Caco-2 (cell line): ENCODE measurements at places on chromosomes 13 and 19. TPM values are rescaled to one million over a fixed set of nuclear protein-coding genes. Genes with fewer than 3 reads are reported as not detected.
A peak's percentile ranks its signal among the peaks of the same experiment; 100 is the strongest.

DNA sequence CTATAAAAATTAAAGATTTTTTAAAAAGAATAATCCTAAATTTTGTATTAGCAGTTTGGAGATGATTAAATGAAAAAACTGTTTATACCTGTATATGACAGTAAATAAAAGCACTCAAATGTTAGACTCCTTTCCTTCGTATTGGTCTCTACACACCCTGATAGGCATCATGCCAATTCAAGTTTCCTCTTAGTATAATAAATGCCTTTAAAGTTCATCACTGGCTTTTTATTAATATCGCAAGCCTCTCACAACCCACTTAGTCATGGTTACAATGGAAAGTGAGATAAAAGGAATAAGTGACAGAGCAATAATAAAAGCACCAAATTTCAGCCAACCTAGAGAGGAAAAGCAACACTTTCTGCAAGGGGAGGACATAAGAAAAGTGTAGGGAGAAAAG is 102.2 kb downstream of the PIBF1 start:
- no peaks in the 10 kb centered on the region for H3K36me3 ChIP-seq
- H3K27ac ChIP-seq = no peak overlapping the region
- H3K4me3 ChIP-seq = no peak overlapping the region

DNA sequence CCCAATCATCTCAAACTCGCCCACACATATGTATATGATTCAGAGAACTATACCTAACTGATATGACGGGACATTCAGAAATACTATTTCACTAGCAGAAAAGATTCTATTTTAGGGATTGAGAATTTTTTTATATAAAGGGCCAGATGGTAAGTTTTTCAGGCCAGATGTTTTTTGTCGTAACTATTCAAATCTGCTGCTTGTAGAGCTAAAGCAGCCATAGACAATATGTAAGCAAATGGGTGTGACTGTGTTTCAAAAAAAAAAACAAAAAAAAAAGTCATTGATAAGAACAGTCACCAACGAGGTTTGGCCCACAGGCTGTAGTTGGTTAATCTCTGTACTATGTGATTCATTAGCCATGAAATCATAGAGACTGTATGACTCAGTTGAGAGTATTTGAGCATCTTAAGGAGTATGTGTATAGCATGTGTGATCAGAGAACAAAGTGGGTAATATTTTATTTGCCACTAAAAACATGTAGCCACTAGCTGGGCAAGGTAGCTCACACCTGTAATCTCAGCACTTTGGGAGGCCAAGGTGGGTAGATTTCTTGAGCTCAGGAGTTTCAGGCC is 2724.7 kb downstream of the PCDH9 start:
- H3K4me3 ChIP-seq = no peak overlapping the region
- DNase-seq = no peak
- H3K27ac ChIP-seq = no peak overlapping the region
- H3K36me3 ChIP-seq = no peaks in the 10 kb centered on the region

- H3K4me1 ChIP-seq = no peaks in the 10 kb centered on the region
Observed at GRCh38 chr13:94878602-94879165, 166.3 kb upstream of the SOX21 start.

DNA sequence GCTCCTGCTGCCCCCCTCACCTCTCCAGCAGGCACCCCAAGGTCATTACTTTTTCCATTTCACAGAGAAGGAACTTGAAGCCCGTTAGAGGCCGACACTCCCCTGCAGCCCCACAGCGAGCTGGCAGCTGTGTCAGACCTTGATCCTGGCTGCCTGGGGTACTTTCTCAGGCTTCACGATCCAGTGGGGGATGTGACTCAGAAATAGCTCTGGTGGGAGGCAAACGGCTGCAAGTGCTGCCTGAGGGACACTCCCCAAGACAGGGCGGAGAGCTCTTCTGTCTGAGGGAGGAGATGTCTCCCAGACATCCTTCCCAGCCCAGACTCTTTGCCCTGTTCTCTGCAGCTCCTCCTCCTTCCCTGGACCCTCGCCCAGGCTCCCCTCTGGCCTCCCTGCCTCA is 4.8 kb downstream of the TSKS start:
- H3K27me3 ChIP-seq = no peaks in the 10 kb centered on the region
- no peak overlapping the region for H3K27ac ChIP-seq
- no peak for DNase-seq
- H3K4me3 ChIP-seq = no peak overlapping the region

- H3K36me3 ChIP-seq = no peaks in the 10 kb centered on the region
- H3K27ac ChIP-seq = no peak overlapping the region
- H3K4me3 ChIP-seq = no peak overlapping the region
- DNase-seq = no peak
- H3K27me3 ChIP-seq = no peaks in the 10 kb centered on the region
Observed at GRCh38 chr19:18049385-18049784, 37.3 kb downstream of the IL12RB1 start.

DNA sequence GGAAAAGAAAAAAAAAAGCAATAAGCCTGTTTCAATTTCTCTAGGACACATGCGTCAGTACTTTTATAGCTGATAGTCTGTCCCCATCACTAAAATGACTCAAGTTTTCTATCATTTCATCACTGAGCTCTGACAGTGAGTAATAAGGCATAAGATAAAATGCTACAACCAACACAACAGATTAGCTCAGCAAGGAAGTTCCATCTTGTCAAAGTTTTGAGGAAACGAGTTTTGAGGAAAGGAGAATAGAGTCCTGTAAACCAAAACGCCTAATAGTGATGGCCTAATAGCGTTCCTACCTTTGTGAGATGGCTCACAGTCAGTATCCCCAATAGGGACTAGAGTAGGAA is 145.1 kb downstream of the LACC1 start:
- no peaks in the 10 kb centered on the region for H3K27me3 ChIP-seq
- H3K4me3 ChIP-seq = no peak overlapping the region
- H3K36me3 ChIP-seq = no peaks in the 10 kb centered on the region
- H3K4me1 ChIP-seq = peaks cover 9% of the 10 kb centered on the region; the same call in 1 of the 2 replicates
- no peak for DNase-seq

GRCh38 chr13:110648848-110649421 is 33.6 kb downstream of the NAXD start:
- no peak for DNase-seq
- H3K36me3 ChIP-seq = peaks cover 3% of the 10 kb centered on the region
- H3K4me1 ChIP-seq = no peaks in the 10 kb centered on the region
- H3K27ac ChIP-seq = peak overlapping the region; percentile 57

DNA sequence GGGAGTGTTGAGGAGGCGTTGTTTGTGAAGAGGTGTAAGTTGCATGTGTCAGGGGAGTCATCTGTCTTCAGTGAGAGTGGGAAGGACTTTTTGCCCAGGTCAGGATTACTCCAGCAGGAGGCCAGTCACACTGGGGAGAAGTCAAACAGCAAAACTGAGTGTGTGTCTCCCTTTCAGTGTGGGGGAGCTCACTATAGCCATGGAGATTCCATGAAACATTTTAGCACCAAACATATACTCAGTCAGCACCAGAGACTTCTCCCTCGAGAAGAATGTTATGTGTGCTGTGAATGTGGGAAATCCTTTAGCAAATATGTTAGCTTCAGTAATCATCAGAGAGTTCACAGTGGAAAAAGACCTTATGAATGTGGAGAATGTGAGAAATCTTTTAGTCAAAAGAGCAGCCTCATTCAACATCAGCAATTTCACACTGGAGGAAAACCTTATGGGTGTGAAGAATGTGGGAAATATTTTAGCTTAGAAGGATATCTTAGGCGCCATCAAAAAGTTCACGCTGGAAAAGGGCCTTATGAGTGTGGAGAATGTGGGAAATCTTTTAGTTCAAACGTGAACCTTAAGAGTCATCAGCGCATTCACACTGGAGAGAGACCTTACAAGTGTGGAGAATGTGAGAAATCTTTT is 8.4 kb upstream of the ZNF587 start:
- peak overlapping the region; percentile 93 for H3K27ac ChIP-seq
- no peak overlapping the region for H3K4me3 ChIP-seq
- peak; percentile 44 for DNase-seq
- peaks cover 4% of the 10 kb centered on the region; the same call in 1 of the 2 replicates for H3K36me3 ChIP-seq
- no peaks in the 10 kb centered on the region for H3K27me3 ChIP-seq

DNA sequence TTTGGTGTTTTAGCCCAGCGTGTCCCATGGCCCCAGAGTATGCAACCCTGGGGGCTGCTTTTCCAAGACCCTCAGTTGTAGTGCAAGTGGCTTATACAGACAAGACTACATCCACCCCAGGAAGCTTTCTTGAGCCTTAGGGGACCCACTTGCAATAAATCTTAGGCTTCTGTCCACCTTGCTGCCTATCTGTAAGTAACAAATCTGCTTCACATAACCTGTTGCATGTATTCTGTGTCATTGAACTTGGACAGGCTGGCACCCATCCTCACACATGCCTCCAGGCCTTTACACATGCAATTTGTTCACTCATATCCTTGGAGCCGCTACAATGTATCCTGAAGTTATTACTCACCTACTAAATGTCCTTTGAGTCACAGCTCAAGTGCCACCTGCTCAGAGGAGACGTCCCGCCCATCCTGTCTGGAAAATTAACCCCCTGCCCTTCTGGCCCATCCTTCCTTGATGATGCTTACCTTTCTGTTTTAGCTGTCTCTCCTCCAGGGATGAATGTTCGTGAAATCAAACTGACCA is 101.2 kb downstream of the ZNF536 start:
- no peak for DNase-seq
- H3K27ac ChIP-seq = no peak overlapping the region
- H3K27me3 ChIP-seq = no peaks in the 10 kb centered on the region
- no peaks in the 10 kb centered on the region for H3K36me3 ChIP-seq

- no peaks in the 10 kb centered on the region for H3K36me3 ChIP-seq
- H3K4me1 ChIP-seq = peaks cover 25% of the 10 kb centered on the region
- H3K4me3 ChIP-seq = no peak overlapping the region
Observed at GRCh38 chr19:41933693-41934426, 5.6 kb upstream of the ERFL start.

GRCh38 chr13:112111239-112111857 is 44.4 kb downstream of the SOX1 start:
- H3K27ac ChIP-seq = no peak overlapping the region
- peaks cover 6% of the 10 kb centered on the region; the same call in 1 of the 2 replicates for H3K4me1 ChIP-seq
- no peak overlapping the region for H3K4me3 ChIP-seq
- DNase-seq = no peak
- no peaks in the 10 kb centered on the region for H3K36me3 ChIP-seq

DNA sequence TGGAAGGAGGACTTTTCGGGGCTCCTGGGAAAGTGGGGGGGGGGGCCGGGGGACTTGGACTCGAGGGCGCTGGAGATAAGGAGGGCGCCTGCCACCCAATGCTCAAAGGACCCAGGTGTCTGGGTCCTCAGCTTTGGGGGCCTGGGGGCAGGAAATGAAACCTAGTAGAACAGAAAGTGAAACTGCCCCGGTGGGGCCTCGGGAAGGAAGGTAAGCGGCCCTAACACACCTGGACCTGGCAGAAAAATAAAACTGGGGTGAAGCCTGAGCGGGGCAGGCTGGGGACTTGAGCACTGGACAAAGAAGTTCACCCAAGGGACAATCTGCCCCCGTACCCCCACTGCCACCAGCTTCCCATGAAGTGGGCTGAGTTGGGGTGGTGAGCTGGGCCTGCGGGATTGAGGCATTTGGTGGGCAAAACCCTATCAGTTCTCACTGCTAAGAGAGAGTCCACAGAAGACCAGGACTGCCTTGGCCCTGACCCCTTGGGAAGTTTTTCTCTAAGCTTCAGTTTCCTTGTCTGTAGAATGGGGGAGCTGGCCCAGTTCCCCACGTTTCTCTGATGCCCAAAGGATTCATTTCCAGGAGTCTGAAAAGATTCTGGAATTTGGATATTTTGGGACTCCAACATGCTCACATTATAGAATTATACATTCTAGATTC is 2.3 kb downstream of the PRKD2 start:
- peak overlapping the region; percentile 88 for H3K4me3 ChIP-seq
- H3K4me1 ChIP-seq = peaks cover 18% of the 10 kb centered on the region
- H3K27me3 ChIP-seq = no peaks in the 10 kb centered on the region
- H3K36me3 ChIP-seq = no peaks in the 10 kb centered on the region; the same call in 1 of the 2 replicates
- DNase-seq = peak; percentile 34

DNA sequence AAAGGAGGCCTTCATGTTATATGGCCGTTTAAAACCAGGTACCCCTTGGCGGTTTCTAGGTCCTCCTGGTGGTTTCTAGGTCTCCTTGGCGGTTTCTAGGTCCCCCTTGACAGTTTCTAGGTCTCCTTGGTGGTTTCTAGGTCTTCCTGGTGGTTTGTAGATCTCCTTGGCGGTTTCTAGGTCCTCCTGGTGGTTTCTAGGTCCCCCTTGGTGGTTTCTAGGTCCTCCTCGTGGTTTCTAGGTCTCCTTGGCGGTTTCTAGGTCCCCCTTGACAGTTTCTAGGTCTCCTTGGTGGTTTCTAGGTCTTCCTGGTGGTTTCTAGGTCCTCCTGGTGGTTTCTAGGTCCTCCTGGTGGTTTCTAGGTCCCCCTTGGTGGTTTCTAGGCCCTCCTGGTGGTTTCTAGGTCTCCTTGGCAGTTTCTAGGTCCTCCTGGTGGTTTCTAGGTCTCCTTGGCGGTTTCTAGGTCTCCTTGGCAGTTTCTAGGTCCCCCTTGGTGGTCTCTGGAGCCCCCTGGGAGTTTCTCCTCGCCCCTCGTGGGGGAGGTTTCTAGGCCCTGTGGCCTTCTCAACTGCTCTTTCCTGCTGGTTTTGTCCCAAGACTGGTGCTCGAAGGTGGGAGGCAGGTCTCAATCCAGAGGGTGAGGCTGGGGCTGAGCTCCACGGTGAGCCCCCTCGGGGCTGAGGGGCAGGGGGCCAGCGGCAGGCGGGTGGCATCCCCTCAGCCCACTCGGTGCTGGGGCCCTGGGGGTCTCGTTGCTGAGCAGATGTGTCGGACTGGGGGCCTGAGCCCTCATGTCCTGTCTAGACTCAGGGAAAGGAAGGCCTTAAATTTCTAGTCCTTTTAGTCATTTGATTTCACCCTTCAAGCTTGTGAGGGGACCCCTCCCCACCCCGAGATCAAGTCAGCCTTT is 8.0 kb downstream of the HCN2 start:
- no peak overlapping the region for H3K27ac ChIP-seq
- no peak overlapping the region for H3K4me3 ChIP-seq
- no peaks in the 10 kb centered on the region for H3K4me1 ChIP-seq
- H3K27me3 ChIP-seq = no peaks in the 10 kb centered on the region
- DNase-seq = no peak

DNA sequence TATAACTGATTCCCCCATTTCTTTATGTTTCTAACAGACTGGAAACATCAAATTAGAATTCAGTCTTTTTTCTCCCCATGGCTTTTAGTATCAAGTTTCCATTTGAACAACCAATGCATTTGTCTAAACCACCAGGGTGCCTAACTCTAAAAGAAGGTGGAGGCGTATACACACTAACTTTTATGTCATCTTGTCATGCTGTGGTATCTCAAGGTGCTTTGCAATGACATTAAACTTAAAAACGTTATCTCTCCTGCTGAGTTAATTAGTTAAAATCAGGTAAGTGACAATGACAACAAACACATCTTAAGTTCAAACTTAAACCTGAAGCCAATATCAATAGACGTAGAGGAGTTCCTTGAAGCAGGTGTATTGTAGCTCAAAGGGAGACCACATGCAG is 1001.7 kb downstream of the PCDH17 start:
- no peaks in the 10 kb centered on the region for H3K36me3 ChIP-seq
- H3K4me3 ChIP-seq = no peak overlapping the region
- no peaks in the 10 kb centered on the region for H3K27me3 ChIP-seq
- no peak for DNase-seq
- H3K4me1 ChIP-seq = no peaks in the 10 kb centered on the region

GRCh38 chr13:106078191-106078590 is 457.3 kb downstream of the EFNB2 start:
- H3K27ac ChIP-seq = peak overlapping the region; percentile 84
- H3K36me3 ChIP-seq = no peaks in the 10 kb centered on the region; the same call in 1 of the 2 replicates
- H3K4me1 ChIP-seq = peaks cover 30% of the 10 kb centered on the region
- H3K4me3 ChIP-seq = no peak overlapping the region
- DNase-seq = peak; percentile 64

GRCh38 chr19:640606-641189 is 1.0 kb downstream of the FGF22 start:
- DNase-seq = no peak
- peaks cover 7% of the 10 kb centered on the region; the same call in 1 of the 2 replicates for H3K4me1 ChIP-seq
- no peak overlapping the region for H3K4me3 ChIP-seq

SIAH3 gene
- not detected in 2 replicates for total RNA-seq

CEACAM4 gene
- not detected in 2 replicates for total RNA-seq

TLE5 gene
- total RNA-seq = 132 and 144 TPM in 2 replicates

CEBPG gene
- 74.9 and 79.4 TPM in 2 replicates for total RNA-seq

MZF1 gene
- 20.4 and 25.6 TPM in 2 replicates for total RNA-seq

ZNF439 gene
- 2.3 and 3.1 TPM in 2 replicates for total RNA-seq
